ENCODE measurements at places on chromosomes 7 and 10.

GRCh38 chr10:17479015-17479615 lies 24.7 kb upstream of the ST8SIA6 start:
- no peak for DNase-seq

DNA sequence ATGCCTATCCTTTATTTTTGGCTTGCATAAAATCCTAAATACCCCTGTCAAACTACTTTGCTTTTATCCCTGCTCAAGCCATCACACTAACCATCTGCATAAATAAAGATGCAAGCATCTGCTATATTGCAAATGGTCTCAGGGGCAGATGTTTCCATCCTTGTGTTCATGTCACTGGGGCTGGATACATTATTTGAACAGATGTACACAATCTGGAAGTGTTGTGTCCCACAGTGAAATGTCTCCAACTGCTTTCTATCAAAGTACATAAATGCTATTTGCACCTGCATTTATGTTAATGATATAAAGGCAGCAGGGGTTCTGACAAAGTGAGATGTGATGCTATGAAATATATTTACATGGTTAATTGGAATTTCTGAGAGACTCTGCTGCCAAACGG lies 163.1 kb downstream of the ZNF438 start:
- no peak for DNase-seq

DNA sequence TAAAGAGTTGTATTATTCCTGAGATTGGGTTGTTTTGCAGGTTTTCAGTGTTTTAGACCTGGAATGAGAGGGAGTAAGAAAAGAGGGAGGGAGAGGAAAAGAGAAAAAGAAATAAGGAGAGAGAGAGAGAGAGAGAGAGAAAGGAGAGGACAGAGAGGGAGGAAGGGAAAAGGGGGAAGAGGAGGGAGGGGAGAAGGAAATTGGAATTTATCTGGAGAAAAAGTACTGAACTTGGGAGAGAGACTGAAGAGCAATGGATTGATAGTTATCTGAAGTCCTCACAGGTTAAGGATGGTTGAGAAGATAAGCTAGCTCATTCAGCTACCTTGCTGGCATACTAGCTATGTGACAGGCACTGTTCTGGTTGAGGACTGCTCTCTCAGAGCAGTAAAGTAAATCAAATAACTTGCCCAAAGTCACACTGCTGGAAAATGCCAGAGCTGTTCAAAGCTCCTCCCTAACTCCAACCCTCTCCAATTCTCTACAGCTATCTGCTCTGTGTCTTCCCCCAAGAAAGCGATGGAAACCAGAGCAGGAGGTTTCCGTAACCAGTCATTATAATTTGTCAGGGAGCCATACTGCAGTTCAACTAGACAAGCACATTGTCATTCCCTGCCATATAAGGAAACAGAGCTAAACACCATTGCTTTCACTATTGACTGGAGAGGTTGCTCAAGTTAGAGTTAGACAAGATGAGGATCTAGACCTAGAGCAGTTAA lies 10.7 kb downstream of the CALD1 start:
- DNase-seq, result no peak

DNA sequence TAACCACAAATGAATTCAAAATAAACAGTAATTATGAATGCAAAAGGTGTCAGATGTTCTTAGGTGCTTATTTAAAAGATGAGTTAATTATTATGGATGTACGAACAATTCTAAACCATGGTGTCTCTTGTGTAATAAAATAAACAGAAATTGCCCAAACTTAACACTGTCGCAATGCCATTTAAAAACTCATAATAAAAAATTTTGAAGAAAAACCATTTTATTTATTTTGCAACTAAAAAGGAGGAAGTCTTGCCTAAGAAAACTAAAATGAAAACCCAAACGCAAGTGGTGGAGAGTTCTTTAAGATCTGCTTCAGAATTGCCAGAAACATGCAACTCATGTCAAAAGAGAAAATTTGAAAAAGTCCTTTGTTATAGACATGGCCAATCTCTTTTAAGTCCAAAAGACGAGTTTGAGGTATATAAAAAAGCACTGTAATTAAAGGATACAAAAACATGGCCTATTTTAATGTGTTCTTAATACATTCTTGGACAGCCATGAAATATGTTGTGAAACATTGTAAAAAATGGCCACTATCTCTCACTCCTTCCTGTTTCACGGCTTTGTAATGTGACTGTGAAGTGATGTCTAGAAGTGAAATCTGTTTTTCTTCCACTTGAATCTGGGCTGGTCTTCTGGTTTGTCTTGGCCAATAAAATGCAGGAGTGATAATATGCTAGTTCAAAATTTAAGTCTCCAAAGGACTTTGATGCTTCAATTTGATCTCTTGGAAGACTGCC lies 322.9 kb downstream of the PRPF18 start:
- DNase-seq, result no peak

- no peak for DNase-seq
Observed at GRCh38 chr10:29957907-29958331, 101.5 kb downstream of the JCAD start.

- DNase-seq, result no peak
Observed at GRCh38 chr10:33732161-33732680, 397.8 kb upstream of the NRP1 start.

GRCh38 chr10:29923416-29923965 lies 135.9 kb downstream of the JCAD start:
- no peak for DNase-seq

All from activated CD4-positive, alpha-beta T cell treated with anti-CD3 and anti-CD28 coated beads, Interleukin-2, Interleukin-6, amounts not matched to agents 100 ng/mL and 50 ng/mL, durations not matched to agents 16 hours and 8 hours (primary cell).